NCI-H526 treated with DMSO at 0.1 percent for 48 hours (cell line): ENCODE measurements at places on chromosomes 3 and 15.

- no peak for DNase-seq
Observed at GRCh38 chr15:89768071-89768500, 8.0 kb upstream of the MESP2 start.

GRCh38 chr3:43426388-43426787 is 140.0 kb downstream of the SNRK start:
- DNase-seq, result no peak

DNA sequence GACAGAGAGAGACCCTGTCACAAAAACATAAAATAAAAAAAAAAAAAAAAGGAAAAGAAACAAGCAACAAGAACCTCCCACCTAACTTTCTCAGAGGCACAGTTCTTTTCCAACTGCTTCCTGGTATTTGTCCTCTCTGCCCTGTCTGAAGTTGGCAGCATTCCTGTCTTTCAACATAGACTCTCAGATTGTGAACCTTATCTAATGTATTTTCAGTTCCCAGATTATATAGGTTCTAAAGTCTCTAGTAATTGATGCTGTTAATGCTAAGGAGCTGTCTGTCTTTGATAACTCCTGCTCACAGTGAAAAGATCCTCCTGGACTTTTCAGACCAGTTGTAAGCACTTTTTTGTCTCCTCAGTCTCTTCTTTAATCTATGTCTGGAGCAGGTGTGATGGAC is 199.5 kb upstream of the P2RY1 start:
- DNase-seq, result no peak

- no peak for DNase-seq
Observed at GRCh38 chr3:143330296-143330868, 210.8 kb downstream of the CHST2 start.

- DNase-seq, result no peak
Observed at GRCh38 chr3:10432156-10432845, 73.1 kb downstream of the ATP2B2 start.

DNA sequence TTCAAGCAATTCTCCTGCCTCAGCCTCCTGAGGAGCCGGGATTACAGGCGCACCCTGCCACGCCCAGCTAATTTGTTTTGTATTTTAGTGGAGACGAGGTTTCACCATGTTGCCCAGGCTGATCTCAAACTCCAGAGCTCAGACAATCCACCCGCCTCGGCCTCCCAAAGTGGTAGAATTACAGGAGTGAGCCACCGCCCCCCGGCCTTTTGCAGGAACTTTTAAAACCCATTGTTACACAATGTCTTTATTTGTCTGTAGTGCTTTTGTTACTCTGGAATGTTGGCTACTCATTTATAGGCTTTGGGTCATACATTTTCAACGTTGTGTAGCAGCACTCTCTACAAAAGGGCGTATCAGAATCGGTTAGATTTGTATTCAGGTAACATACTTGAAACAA is 499.1 kb downstream of the ROBO2 start:
- no peak for DNase-seq
